ENCODE measurements at places on chromosomes 3 and 15. TPM values are rescaled to one million over a fixed set of nuclear protein-coding genes. Genes with fewer than 3 reads are reported as not detected.

The ALDH1L1 gene
- not detected for polyA plus RNA-seq

The SPRED1 gene
- polyA plus RNA-seq: 0.09 TPM

The ALS2CL gene
- 1.2 TPM for polyA plus RNA-seq

The NPTN gene
- 29.3 TPM for polyA plus RNA-seq

The SCAANT1 gene
- polyA plus RNA-seq: not detected

The B2M gene
- 31,716 TPM for polyA plus RNA-seq

The PRTG gene
- not detected for polyA plus RNA-seq

The CASR gene
- not detected for polyA plus RNA-seq

The SEC22A gene
- polyA plus RNA-seq: 12.7 TPM

The SEMA5B gene
- polyA plus RNA-seq: not detected

The CYP8B1 gene
- polyA plus RNA-seq: not detected

The GOLGA8G gene
- not detected for polyA plus RNA-seq

The POPDC2 gene
- polyA plus RNA-seq: 1.4 TPM

The IMPG2 gene
- not detected for polyA plus RNA-seq

The POLQ gene
- polyA plus RNA-seq: 0.18 TPM

The STRIT1 gene
- not detected for polyA plus RNA-seq

Measured in naive thymus-derived CD8-positive, alpha-beta T cell (primary cell).